ENCODE measurements at places on chromosomes 16 and 17. TPM values are rescaled to one million over a fixed set of nuclear protein-coding genes. Genes with fewer than 3 reads are reported as not detected.

Gene KRTAP9-4
- not detected for total RNA-seq

Gene LITAFD
- not detected for total RNA-seq

Gene CAMKK1
- 4.9 TPM for total RNA-seq

Gene TBC1D3C
- not detected for total RNA-seq

Gene C16orf92
- not detected for total RNA-seq

DNA sequence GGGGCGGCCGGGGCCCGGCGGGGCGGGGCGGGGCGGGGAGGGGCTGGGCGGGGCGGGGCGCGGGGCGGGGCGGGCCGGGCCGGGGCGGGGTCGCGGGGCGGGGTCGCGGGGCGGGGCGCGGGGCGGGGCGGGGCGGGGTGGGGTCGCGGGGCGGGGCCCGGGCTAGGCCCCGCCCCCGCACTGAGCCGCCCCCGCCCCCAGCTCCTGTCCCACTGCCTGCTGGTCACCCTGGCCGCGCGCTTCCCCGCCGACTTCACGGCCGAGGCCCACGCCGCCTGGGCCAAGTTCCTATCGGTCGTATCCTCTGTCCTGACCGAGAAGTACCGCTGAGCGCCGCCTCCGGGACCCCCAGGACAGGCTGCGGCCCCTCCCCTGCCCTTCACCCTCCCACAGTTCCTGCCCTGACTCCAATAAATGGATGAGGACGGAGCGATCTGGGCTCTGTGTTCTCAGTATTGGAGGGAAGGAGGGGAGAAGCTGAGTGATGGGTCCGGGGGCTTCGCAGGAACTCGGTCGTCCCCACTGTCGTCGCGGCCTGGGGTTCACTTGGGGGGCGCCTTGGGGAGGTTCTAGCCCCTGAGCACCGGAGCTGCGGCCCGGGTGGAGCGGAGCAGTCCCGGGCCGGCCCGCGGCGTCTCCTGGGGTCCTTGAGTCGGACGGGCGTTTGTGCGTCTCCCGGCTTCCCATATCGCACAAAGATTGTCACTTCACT, 795 bp upstream of the HBM start:
- peaks cover 75% of the 10 kb centered on the region for H3K27me3 ChIP-seq
- no peak overlapping the region for H3K4me3 ChIP-seq
- no peak overlapping the region for H3K27ac ChIP-seq
- H3K4me1 ChIP-seq: peaks cover 8% of the 10 kb centered on the region

- H3K27me3 ChIP-seq: peaks cover 44% of the 10 kb centered on the region
- no peak overlapping the region for H3K4me3 ChIP-seq
- no peak for DNase-seq
- peaks cover 17% of the 10 kb centered on the region for H3K4me1 ChIP-seq
- no peak overlapping the region for H3K27ac ChIP-seq
- peaks cover 7% of the 10 kb centered on the region for H3K36me3 ChIP-seq
These were observed 2.6 kb downstream of the SLC5A2 start for GRCh38 chr16:31485571-31485970.

DNA sequence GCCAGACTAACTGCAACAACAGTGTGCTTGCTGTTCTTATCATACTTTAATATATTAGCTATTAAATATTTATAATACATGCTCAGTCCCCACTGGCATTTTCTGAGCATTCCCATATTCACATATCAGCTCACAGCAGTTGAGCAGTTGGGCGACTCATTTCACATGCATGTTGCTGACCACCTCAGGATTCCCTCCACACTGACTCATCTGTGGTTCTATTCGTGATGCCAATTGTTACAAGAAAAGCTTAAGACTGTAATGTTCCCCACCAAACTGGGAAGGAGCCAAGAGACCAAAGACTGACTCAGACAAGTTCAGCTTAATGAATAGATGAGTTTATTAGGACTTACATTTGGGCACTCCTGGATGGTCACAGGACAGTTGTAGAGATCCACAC, 100.3 kb upstream of the KIF2B start:
- no peaks in the 10 kb centered on the region for H3K4me1 ChIP-seq
- H3K27ac ChIP-seq: no peak overlapping the region
- no peak for DNase-seq
- H3K27me3 ChIP-seq: no peaks in the 10 kb centered on the region

DNA sequence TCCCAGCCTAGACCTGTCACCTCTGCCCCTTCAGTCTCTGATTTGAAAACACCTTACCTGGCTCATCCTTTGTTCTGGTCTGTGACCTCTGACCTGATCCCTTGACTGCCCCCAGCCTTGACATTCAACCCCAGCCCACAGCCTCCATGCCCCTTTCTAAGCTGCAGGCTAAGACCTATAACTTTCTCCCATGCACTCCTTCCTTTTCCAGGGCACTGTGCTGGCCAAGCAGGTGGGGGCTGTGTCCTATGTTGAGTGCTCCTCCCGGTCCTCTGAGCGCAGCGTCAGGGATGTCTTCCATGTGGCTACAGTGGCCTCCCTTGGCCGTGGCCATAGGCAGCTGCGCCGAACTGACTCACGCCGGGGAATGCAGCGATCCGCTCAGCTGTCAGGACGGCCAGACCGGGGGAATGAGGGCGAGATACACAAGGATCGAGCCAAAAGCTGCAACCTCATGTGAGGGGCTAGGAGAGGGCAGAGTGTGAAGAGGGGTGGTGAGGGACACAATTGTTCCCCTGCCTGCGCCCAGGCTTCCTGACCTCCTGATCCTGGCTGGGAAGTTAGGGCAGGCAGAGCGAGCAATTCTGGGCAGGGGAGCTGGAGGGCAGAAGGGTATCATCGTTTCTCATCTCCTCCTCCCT, 3.3 kb downstream of the RND2 start:
- DNase-seq: no peak
- H3K27ac ChIP-seq: no peak overlapping the region
- no peaks in the 10 kb centered on the region for H3K36me3 ChIP-seq
- peaks cover 23% of the 10 kb centered on the region for H3K27me3 ChIP-seq

- no peaks in the 10 kb centered on the region for H3K4me1 ChIP-seq
- H3K36me3 ChIP-seq: no peaks in the 10 kb centered on the region
- no peaks in the 10 kb centered on the region for H3K27me3 ChIP-seq
- DNase-seq: no peak
- no peak overlapping the region for H3K4me3 ChIP-seq
These were observed 34.8 kb upstream of the CIBAR2 start for GRCh38 chr16:85146922-85147651.

DNA sequence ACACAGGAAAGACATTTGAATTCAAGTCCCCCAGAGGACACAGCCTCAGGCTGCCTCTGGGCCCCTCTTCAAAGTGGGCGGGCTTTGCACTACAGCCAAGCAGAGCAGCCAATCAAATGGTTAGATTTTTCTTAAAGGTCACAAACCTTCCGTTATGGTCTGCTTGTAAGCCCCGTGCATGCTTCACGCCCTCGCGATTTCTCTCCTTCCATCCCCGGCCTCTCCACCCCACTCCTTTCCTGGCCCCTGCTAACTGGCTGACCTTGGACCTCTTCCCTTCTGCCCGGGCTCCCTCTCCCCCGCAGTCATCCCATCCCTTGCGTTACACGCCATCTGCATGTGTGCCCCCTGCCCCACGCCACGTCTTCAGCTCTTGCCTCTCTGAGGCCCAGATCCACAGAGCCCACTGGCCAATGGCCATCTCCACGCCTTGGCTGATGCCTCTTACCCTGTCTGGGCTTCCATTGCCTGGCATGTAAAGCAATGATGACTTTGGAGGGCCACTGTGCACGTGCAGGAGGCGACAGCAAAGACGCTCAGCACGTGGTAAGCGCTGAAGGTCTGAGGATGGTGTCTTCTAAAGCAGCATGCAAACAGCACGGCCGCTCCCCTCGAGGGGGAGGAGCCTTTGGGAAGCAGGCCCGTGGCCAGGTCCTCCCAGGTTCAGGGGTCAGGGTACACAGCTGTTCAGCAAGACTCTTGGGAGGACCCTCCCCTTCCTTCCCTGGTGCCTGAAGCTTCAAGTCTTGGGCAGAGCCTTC, 86.8 kb downstream of the ZDHHC7 start:
- H3K4me3 ChIP-seq: no peak overlapping the region
- no peak for DNase-seq
- H3K4me1 ChIP-seq: no peaks in the 10 kb centered on the region
- H3K36me3 ChIP-seq: no peaks in the 10 kb centered on the region
- H3K27ac ChIP-seq: no peak overlapping the region

DNA sequence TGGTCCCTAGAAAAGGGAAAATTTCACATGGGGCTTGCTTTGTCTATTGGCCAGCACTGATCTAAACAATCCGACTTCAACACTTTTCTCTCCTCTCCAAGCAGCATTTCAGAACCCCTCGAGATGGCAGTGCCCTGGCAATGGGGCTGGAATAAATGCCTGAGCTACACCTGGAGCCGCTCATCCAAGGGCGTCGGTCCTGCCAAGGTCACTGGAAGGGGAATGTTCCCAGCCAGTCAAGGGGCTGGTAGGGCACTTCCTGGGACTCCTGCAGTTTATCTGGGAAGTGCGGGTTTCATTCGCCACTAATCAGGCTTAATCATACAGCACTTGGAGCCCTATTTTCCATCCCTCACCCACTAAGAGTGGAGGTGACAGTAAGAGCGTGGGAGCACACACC, 17.1 kb downstream of the MEAK7 start:
- no peaks in the 10 kb centered on the region for H3K4me1 ChIP-seq
- no peaks in the 10 kb centered on the region for H3K36me3 ChIP-seq
- H3K4me3 ChIP-seq: no peak overlapping the region

GRCh38 chr16:28879841-28880588, 1.7 kb downstream of the ATP2A1 start:
- no peak overlapping the region for H3K27ac ChIP-seq
- no peaks in the 10 kb centered on the region for H3K27me3 ChIP-seq
- H3K4me1 ChIP-seq: peaks cover 11% of the 10 kb centered on the region
- peak; percentile 92 for DNase-seq
- H3K4me3 ChIP-seq: peak overlapping the region; percentile 78

DNA sequence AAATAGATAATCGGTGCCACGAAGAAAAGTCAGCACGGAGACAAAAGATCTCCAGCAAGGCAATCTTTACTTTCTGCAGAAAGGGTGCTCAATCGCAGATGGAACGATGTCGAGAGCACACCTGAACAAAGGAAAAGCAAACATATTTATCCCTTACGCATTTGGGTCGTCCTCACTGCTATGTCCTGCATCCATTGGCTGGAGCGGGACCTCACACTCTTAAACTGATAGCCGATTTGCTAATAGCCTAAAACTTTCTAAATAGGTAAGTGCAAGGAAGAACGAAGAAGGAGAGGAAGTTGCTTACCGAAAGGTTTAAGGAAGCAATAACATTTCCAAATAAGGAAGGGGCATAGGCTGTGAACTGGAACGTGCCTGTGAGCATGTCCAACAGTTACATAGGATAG, 1.2 kb upstream of the AKAP10 start:
- H3K36me3 ChIP-seq: peaks cover 5% of the 10 kb centered on the region
- H3K4me3 ChIP-seq: no peak overlapping the region
- H3K4me1 ChIP-seq: peaks cover 18% of the 10 kb centered on the region
- H3K27ac ChIP-seq: no peak overlapping the region
- DNase-seq: no peak

GRCh38 chr17:63533433-63534077, 10.4 kb downstream of the KCNH6 start:
- peaks cover 10% of the 10 kb centered on the region for H3K4me1 ChIP-seq
- H3K27me3 ChIP-seq: peaks cover 9% of the 10 kb centered on the region
- no peak overlapping the region for H3K4me3 ChIP-seq
- no peak for DNase-seq

DNA sequence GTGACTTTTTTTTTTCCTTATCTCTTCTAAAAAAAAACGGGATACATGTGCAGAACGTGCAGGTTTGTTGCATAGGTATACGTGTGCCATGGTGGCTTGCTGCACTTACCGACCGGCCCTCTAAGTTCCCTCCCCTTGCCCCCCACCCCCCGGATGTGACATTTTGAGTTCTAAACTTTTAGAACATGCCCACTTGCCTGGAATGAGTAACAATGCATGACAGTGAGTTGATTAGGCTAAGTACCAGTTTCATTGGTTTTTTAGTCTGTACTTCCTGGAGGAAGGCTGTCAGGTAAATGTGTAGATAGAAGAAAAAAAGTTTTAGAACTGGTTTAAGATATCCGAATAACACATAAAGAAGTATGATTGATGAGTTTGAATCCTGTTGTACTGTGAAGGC, 4.0 kb downstream of the BPTF start:
- H3K36me3 ChIP-seq: no peaks in the 10 kb centered on the region

- H3K36me3 ChIP-seq: no peaks in the 10 kb centered on the region
- H3K27me3 ChIP-seq: no peaks in the 10 kb centered on the region
- H3K27ac ChIP-seq: no peak overlapping the region
- no peak for DNase-seq
- no peak overlapping the region for H3K4me3 ChIP-seq
- H3K4me1 ChIP-seq: no peaks in the 10 kb centered on the region
These were observed 133.9 kb upstream of the NUDT7 start for GRCh38 chr16:77588389-77588788.

- H3K36me3 ChIP-seq: no peaks in the 10 kb centered on the region
- peaks cover 16% of the 10 kb centered on the region for H3K4me1 ChIP-seq
- no peak overlapping the region for H3K4me3 ChIP-seq
- DNase-seq: no peak
These were observed 1.2 kb downstream of the DEF8 start for GRCh38 chr16:89949756-89950155.

- no peak overlapping the region for H3K27ac ChIP-seq
- peaks cover 50% of the 10 kb centered on the region for H3K27me3 ChIP-seq
- no peaks in the 10 kb centered on the region for H3K36me3 ChIP-seq
- no peak for DNase-seq
These were observed 17.1 kb upstream of the CRK start for GRCh38 chr17:1473170-1473569.

- H3K4me3 ChIP-seq: no peak overlapping the region
- no peaks in the 10 kb centered on the region for H3K36me3 ChIP-seq
- DNase-seq: no peak
- H3K4me1 ChIP-seq: no peaks in the 10 kb centered on the region
- H3K27ac ChIP-seq: no peak overlapping the region
These were observed 187.2 kb downstream of the CDK5R1 start for GRCh38 chr17:32673964-32674363.

DNA sequence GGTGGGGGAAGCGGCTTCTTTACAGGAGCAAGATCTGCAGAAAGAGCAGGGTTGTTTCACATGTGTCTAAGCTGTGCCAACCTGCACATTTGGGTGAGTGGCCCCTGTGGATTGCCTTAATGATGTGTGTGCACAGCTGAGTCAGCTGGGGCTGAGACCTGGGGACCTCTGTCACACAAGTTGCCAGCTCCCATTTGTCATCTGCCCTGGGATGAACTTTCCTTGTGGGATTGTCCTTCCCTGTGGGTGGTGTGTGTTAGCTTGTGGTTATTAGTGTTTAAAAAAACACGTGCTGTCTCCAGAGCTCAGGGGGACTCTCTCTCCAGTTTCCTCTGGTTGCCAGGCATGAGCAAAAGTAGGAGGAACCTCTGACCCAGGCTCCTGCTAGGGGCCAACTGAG, 400.5 kb upstream of the CCL2 start:
- DNase-seq: no peak
- no peaks in the 10 kb centered on the region for H3K36me3 ChIP-seq
- H3K4me1 ChIP-seq: no peaks in the 10 kb centered on the region
- H3K27me3 ChIP-seq: no peaks in the 10 kb centered on the region

- no peak overlapping the region for H3K27ac ChIP-seq
- no peaks in the 10 kb centered on the region for H3K4me1 ChIP-seq
- no peak for DNase-seq
- peaks cover 10% of the 10 kb centered on the region for H3K36me3 ChIP-seq
These were observed 229.8 kb downstream of the KATNIP start for GRCh38 chr16:27779641-27780164.

All from thymus (tissue), 14 donors.